ENCODE measurements at places on chromosomes 2 and 18.

GRCh38 chr2:119208791-119209203, 14.8 kb upstream of the STEAP3 start:
- DNase-seq, result no peak

DNA sequence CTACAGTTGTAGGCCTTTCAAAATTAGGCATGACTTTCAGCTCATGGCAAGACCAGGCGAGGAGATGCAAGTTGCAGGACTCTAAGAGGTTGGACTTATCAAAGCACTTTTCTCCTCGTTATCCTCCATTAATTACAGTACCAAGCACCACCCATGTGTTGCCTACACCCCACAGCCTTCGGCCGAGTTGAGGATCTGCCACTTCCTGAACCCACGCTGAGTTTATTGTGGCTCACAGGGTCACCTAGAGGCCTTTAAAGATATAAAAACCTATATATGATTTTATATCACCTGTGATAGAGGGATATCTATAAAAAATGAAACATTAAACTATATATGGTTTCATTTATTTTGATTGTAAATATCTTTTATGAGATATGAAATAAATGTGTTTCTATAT, 2.6 kb downstream of the UGT1A10 start:
- DNase-seq, result no peak

DNA sequence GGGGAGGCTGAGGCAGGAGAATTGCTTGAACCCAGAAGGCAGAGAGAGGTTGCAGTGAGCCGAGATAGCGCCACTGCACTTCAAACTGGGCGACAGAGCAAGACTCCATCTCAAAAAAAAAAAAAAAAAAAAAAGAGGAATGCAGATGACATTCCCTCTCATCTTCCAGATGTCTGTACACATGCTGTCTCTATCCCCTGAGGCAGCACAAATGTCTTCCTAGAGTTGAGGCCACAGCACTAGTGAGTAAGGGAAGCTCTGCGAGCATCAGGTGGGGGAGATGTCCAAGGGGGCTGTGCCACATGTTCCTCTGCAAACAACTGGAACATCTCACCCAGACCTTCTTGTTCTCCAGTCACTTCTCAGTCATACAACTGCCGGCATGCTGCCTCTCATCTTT, 35.6 kb upstream of the LRRC30 start:
- DNase-seq, result no peak

DNA sequence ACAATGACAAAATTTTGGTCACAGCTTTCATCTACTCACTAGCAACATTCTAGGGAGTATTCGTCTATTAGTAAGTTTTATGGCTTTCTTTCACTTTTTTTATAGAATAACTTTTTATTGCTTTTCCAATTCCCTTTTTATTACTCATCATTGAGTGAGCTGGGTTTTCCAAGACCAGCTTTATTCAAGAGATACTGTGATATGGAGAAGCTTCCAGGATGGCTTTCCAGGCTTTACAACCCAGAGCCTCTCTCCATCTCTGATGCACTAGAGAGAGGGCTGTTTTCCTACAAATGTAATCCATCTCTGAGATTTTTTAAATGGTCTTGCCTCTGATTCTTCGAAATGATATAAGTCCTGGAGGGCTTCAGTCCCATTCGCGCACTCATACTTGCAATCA, 118.3 kb downstream of the LDLRAD4 start:
- no peak for DNase-seq

- DNase-seq, result no peak
Measured at GRCh38 chr2:217643789-217644301, 358.9 kb downstream of the TNS1 start.

DNA sequence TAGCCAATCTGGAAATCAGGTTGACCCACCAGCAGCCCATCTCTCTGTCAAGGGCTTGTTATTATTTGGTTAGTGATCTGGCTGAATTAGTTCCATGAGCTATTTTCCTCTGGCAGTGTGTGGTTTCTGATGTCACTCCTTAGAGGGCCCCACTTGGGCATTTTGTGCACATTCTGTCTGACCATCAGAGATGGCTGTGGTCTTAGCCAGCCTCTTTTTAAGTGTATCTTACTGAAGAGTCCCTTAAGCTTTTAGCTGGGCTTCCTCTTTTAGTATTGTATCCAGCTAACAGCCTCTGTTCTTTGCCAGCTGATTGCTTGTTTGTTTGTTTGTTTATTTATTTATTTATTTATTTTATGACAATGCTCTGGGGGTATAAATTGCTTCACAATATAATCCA, 951.1 kb upstream of the CNTNAP5 start:
- no peak for DNase-seq

DNA sequence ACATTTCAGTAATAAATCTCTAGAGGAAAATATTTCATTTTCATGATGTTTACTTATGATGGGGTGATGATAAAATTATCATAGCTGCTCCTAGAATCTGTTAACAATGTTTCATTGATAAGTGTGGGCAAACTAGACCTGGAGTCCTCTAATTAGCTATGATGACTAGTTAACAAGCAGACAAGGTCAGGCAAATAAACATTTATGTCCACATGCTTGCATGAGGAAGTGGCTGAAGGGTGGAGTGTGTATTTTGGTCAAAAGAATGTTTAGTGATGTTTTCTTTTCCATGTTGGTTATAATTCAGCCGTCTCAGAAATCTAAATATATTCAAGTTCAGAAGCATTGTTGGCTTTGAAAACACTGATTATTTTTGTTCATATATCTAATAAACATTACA, 99.9 kb upstream of the FN1 start:
- DNase-seq, result no peak

- no peak for DNase-seq
Measured at GRCh38 chr2:54559006-54559445, 102.9 kb downstream of the SPTBN1 start.

GRCh38 chr2:239177908-239178307, 222.9 kb downstream of the HDAC4 start:
- no peak for DNase-seq

GRCh38 chr2:19879120-19879519, 22.7 kb downstream of the TTC32 start:
- DNase-seq, result no peak
